ENCODE measurements at places on chromosomes 1 and 21.
A peak's percentile ranks its signal among the peaks of the same experiment; 100 is the strongest.

DNA sequence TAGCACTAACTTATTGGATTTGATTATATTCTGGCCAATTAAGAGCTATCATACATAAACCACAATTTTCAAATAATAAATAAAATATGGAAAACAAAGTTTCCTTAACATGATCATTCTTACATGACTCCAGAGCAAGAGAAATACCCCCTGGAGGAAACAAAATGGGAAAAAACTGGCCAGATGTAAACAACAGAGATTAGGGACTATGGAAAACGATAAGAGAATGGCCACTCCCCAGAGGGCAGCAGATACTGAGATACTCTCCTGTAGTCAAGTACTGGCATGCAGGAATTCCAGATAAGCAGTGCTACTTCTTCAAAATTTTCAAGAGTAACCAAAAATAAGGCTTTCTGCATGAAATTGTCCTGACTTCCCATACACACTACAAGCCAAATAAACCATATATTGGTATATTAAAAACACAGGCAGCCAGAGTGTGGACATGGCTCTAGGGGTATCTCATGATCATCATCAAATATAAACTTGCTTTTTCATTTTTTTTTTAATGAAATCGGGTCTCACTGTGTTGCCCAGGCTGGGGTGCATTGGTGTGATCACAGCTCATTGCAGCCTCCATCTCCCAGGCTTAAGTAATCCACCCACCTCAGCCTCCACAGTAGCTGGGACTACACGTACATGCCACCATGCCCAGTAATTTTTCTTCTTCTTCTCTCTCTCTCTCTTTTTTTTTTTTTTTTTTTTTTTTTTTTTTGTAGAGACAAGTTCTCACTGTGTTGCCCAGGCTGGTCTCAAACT lies 118.5 kb downstream of the EIF4G3 start:
- DNase-seq = no peak

- no peak for DNase-seq
Observed at GRCh38 chr1:920521-920920, 3.2 kb upstream of the SAMD11 start.

DNA sequence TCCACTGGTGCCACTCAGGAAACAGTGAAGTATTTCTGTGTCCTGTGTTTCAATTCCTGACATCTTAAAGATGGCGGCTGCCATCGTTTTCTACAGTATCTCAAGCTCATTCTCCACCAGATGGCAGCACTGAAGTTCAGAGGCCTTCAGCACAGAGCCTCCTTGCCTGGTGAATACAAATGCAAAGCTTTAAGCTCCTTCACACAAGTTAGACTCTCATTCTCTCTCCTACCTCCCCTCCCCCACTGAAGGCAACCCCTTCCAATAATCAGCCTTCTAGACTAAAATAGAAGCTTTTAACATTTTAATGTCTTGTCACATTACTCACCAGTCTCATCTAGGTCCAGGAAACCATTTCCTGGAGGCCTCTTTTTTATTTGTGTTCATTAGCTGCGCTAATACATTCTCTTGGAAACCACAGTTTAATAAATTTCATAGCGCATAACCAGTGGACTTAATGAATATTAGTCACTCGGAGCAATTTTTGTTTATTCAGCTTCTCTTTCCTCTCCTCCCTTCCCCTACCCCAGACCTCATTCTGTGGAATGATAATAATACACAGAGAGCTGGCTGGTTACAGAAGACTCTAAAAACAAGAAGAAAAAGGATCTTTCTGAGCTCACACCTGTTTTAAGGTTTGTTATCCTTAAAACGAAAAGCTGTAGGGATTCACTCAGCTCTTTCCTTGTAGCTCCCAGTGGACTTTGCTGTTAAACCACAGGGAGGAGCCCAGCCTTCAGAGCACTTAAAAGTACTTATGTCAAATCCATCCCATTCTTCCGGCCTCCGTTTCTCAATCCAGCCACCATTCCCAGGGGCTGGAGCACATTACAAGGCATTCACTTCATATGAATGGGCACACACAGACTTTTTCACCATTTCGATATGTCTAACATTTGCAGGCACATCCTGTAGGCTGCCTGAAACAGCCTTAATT lies 384.9 kb downstream of the HLX start:
- DNase-seq = peak; percentile 49

- peak; percentile 27 for DNase-seq
Observed at GRCh38 chr1:6635910-6636760, 11.5 kb downstream of the THAP3 start.

GRCh38 chr1:87426463-87427249 lies 98.0 kb downstream of the LMO4 start:
- no peak for DNase-seq
